NCI-H2081 (cell line): ENCODE measurements at places on chromosomes 11 and 22.

- no peak for DNase-seq
These were observed 81.3 kb upstream of the BLID start for GRCh38 chr11:122197066-122197987.

DNA sequence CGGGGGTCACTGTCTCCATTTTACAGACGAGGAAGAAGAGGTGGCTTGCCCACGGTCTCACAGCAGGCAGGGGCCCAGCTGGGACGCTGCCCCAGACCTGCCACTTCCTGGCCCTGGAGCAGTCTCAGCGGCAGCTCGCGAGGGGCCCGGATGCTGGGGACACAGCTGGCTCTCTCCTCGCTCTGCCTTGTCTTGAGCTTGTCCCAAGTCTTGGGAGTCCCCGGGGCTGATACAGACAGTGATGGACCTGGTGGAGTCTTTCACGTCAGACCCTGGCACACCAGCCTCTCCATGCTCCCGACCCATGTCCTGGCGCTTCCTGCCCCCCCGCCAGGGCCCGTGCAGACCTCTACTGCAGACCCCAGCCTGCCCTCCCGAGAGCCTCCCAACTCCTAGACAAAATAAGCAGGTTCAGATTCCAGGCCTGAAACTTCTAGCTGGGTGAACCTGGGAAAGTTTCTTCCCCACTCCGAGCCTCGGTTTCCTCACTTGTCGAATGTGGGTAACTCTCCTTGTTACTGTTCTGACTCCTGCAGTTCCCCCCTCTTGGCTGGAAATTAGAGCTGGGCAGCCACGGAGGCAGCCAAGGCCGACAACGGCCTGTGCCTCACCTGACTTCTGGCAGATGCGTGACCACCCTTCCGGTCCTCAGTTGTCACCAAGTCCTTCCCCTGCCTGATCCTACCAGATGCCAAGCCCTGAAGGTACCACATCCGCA, 145.4 kb downstream of the CACNA1I start:
- no peak for DNase-seq

DNA sequence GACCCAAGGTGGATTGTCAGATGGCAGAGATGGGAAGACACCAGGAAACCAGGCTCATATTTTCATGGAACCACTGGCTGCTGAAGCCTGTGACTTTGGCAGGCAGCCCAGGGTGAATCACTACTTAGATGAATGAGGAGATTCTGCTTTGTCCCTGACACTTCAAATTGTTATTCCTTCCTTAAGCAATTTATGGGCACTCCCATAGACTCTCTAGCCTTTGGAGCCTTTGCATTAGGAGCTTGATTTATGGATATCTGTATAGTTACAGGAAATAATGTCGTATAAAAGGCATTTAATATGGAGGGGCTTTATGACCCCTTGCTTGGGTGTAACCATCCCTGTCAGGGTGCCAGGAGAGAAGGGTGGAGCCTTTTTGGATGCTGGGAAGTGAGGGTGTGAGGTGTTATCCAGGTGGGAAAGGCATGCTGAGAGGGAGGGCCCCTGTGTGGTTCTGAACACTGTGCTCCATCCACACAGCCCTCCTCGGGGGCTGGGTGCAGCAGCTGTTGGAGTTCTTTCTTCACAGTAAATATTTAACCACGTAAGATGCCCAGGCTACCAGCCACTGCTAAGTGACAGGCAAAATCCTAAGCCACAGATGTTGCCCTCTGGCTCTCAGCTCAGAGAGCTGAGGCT, 35.3 kb downstream of the IL18 start:
- peak; percentile 70 for DNase-seq

DNA sequence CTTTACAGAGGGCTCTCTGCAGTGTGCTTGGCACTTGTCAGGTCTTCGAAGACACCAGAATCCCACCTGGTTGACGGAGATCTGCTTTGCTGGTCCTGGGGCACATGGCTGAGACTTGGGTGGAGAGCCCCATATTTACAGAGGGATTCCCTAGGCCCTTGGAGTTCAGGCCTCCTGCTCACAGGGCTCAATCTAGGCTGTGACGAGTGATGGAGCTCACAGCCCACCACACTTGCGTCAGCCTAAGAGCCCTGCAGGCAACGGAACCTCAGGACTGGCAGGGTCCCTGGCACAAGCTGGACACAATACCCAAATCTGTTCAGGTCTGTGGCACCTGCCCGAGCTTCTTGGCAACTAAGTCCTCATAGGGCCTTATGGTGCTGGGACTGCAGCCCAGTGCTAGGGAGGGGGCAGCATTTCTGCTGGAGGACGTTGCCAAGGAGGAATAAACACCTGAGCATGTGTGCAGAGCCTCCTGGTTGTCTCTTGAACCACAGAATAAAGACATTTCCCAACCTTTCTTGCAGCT, 59.1 kb downstream of the KCNC1 start:
- DNase-seq, result no peak

DNA sequence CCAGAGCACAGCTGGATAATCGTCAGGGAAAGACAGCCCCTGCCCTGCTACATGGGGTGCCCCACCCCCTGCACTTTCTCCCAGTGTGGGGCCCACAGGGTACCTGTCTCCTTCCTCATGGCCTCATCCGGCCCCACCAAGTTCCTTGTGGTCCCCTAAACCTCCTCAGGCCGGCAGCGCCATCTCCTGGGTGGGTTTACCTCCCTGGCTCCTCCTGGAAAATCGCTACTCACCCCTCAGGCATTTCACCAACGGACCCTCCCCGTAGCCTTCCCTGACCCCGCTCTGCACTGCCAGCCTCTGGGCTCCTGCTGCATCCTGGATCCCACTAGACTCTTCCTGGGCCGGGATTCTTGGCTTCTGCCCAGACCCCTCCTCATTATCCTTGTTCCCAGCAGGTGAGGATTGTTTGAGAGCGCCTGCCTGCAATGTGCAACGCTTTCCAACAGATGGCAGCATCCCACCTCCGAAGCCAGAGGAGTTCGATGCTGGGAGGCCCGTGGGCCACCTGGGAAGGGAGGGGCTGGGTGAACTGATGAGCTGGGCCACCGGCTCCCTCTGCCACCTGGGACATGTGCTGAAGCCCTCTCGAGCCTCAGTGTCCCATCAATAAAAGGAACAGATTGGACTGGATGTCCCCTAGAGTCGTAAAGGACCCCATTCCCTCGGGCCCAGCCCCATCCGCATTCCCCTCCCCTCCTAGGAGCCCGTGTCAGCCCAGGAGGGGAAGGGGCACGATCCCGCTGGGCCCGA, 44.2 kb upstream of the TTLL12 start:
- peak; percentile 70 for DNase-seq

GRCh38 chr11:40986320-40986719, 473.1 kb downstream of the LRRC4C start:
- no peak for DNase-seq

- no peak for DNase-seq
These were observed 45.4 kb upstream of the TOP3B start for GRCh38 chr22:22027955-22028354.

DNA sequence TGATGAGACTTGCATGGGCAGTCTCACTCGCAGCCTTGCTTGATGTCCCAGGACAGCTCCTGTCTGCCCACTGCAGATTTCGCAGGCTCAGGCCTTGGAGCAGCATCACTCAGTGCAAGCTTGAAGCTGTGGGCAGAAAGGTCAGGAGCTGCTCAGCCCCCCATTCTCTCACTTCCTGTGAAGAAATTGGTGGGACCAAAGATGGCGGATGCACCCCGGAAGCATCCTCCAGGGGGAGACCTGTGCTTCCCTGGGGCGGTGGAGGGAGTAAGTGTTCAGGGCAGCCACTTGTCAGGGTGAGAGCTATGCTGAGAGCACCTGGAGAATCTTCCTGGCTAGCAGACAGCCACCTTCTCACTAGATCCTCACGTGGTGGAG, 11.3 kb downstream of the PLAAT2 start:
- no peak for DNase-seq

- no peak for DNase-seq
These were observed 566 bp downstream of the INTS4 start for GRCh38 chr11:77993902-77994301.

GRCh38 chr22:44883011-44883421, 126.8 kb downstream of the PHF21B start:
- no peak for DNase-seq

DNA sequence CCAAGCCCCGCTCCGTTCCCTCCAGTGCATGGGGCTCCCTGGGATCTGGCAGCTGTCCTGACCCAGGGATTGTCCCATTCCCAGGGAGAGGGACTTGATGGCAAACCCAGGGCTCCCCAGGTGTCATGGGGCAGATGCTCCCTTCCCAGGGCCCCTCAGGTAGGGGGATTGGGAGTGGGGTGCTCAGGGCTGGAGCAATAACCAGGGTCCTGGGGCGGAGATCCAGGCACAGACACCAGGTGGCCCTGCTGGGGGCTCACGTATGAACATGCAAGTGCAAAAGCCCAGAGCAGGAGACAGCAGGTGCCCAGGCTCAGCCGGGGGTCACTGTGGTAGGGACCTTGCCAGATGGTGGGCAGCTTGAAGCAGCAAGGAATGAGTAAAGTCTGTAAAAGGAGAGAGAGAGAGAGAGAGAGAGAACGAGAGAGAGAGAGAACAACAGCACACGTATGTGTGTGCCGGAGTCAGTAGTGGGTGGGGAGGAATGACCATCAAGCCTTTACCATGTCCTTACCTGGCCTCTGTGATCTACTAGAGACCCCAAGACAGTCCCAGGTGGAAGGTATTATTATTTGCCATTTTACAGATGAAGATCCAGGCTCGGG, 19.3 kb upstream of the MPPED1 start:
- DNase-seq, result no peak

DNA sequence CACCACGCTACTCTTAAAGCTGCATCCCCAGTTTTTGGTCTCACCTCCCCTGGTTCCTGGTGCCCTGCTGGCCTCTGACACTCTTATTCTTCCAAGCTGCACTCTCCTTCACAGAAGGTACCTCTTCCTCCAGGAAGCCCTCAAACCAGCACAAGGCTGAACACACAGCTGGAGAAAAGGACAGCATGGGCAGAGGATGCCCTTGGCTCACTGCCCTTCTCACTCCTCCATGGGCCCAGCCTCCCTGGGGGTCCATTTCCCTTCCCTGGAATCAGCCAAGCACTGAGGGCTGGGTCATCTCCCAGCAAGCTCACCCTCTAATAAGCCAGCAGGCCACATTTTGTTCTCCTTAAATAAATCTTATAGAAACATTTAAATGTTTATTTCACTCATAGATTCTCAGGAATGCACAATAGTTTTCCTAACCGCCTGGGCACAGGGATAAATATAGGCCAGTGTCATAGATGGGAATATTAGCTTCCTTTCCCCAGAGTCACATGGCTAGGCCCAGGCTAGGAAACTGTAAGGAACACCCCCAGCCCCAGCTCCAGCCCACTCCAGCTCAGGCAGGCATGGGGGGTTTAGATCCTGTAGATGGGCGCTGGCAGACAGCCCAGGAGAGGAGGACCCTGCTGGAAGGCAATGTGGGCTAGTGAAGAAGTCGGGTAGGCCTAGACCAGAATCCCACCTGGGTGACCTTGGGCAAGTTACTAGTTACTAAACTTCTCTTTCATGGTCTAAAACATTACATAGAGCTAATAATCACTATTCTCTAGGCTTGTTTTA, 51.5 kb downstream of the IRAG1 start:
- no peak for DNase-seq

- DNase-seq, result peak; percentile 5
These were observed 132.6 kb upstream of the HSD17B12 start for GRCh38 chr11:43547889-43548381.

DNA sequence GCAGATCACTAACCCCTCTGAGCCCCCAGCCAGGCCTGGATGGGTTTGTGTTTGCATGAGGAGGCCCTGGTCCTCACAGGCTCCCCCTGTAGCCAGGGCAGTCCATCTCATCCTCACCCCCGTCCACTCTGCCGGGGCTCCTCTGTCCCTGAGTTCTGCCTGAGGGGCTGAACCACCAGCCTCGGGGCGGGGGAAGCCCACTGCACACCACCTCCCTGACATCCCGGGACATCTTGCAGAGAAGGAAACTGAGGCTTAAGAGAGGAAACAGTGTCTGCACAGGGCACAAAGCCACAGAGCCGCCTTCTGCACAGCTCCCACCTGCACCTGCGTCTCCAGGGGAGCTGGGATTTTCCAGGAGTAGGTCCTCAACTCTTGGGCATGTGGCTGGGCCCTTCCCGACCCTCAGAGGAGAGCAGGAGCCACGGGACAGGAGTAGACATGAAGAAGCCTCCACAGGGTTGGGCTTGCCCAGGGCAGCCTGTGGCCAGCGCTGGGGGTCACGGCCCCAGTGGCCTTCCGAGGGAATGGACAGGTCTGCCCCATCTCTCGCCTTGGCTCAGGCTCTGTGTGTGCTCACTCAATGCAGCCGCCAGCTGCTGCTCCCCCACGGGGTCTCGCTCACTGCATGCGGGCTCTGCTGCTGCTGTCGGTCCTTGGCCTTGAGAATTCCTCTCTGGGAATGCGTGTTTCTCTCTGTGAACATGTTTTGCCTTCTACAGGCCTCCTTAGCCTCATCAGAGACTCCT, 45.4 kb upstream of the CCDC188 start:
- no peak for DNase-seq

DNA sequence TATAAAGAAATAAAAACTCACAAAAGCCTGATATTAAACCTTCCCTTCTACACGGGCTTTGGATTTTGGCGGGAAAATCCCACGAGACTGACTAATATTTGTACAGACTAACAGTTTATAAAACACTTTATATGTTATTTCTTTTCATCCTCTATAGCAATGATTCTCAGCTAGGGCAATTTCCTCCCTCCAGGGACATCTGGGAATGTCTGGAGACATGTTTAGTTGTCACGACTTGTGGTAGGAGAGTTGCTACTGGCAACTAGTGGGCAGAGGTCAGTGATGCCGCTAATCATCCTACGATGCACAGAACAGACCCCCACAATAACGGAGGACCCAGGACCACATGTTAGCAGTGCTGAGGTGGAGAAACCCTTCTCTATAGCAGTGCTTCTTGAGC, 304.8 kb upstream of the PITPNB start:
- DNase-seq, result no peak

- DNase-seq, result no peak
These were observed 893.9 kb downstream of the OPCML start for GRCh38 chr11:132638423-132638822.

- DNase-seq, result no peak
These were observed 473.7 kb upstream of the ISX start for GRCh38 chr22:34592123-34592740.

- no peak for DNase-seq
These were observed 106.3 kb upstream of the ANO3 start for GRCh38 chr11:26225646-26226045.

DNA sequence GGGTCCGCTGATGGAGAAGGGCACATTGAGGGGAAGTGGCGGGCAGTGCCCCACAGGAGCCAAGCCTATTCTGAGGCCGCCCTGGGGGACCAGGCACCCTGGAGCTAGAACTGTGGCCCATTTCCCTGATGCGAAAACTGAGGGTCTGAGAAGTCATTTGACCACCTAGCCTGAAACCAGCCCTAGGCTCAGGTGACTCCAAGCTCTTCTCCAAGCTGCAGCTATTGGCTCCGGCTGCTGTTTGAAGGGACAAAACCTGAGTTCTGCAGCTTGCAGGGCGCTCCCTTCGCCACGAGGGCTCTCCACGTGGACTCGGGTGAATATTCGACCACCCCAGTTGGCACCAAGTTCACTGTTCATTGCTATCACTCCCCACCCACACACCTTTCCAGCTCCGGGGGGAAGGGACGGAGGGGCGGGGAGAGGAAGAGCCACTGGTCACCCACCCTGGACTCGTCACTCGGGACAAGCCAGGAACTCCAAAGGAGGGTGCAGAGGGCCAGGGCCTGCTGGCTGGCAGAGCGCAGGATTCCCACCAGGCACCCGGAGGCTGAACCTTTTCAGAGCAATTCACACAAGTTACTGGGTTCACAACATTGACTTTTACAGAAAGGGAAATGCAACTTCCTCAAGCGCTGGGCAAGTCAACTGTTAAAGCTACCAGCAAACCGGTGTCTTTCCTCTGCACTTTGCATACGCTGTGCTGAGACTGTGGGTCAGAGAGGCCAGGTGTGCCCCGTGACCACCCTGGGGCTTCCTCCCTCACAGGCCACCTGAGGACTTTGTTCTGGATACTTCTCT, 1.1 kb upstream of the RAC2 start:
- no peak for DNase-seq

- no peak for DNase-seq
These were observed 600.6 kb upstream of the CHORDC1 start for GRCh38 chr11:90823446-90823845.
